ENCODE measurements at places on chromosomes 6 and 20.

GRCh38 chr6:128363020-128363813, 157.2 kb downstream of the PTPRK start:
- no peak for DNase-seq

DNA sequence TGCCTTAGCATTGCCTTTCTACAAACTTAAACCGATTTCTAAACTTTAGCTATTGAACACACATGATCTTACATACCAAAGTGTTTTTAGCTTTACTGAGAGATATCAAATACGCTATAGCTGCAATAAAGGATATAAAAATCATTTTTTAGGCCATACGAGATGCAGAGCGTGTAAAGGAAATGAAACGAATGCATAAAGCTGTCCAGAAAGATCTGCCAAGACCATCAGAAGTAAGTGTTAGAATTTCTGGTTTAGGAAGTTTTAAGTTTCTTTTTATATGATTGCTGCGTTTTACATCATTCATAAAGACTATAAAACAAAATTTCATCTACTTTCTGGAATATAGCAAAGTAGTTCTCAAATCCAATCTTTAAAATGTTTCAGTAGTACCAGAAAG, 38.4 kb downstream of the CDC5L start:
- DNase-seq, result no peak

DNA sequence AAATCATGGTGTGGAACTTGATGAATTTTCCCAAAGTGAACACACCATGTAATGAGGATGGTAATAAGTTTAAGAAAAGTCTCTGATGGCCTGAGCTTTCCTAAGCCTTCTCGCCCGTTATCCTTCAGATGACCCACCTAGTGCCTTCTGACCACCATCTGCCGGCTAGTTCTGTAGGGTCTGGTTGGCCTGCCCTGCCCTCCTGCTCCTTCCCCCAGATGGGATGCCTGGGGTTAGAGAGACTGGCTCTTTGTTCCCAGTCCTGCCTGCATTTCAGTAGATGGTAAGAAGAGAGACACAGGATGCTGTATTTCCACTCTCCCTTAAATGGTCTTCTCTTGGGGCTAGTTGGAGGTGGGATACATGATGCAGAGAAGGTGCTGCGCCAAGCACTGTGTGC, 43.0 kb downstream of the TIAM2 start:
- DNase-seq, result no peak

DNA sequence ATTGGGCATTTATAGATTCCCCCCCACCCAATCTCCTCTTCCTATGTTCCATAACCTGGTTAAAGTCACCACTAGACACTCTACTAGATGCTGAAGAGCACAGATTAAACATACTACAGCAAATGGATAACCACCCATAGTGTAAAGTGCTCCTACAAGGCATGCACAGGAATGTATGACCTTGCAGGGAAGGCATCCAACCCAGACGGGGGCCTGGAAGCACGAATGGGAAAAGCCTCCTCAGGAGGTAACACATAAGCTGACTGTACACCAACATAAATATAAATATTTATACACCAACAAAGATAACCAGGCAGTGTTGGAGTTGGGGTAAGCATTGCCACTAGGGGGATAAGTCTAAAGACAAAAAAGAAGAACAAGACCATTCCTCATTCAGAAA, 691.7 kb downstream of the GRIK2 start:
- DNase-seq, result no peak

DNA sequence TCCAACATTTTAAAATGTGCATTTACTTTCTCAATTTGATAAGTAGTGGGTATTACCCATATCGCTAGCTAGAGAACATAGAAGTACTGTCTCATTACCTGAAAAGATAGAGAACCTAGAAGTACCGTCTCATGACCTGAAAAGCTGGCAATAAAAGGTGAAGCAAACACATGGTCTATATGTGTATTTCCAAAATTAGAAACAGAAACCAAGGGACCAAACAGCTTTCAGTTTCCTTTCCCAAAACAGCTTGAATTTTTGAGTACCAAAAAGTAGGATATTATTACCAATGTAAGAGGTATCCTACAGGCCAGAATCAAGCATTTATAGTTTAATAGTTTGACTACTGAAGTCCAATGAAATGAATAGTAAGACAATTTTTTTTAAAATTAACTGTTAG, 77.2 kb downstream of the KIF13A start:
- no peak for DNase-seq
